ENCODE measurements at places on chromosomes 4 and X.

- DNase-seq, result no peak
Observed at GRCh38 chr4:92234393-92235176, 69.2 kb upstream of the GRID2 start.

DNA sequence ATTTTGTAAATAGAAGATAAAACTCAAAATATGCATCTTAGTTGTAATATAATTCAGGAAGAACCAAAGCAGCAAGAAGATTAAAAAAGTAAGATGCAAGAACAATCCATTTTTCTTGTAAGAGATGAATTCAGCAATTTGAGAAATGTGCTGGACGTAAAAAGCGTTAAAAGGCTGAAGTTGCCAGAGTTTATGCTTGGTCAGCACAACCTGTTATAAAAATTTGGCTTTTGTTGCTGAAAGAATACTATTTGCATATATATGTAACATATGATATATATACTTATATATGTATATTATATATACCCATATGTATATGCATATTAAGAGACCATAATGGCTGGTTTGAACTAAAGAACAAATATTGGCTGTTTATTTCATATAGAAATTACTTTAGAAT lies 449.6 kb upstream of the FAM241A start:
- no peak for DNase-seq

GRCh38 chr4:181525634-181526033 lies 717.6 kb upstream of the TENM3 start:
- DNase-seq, result no peak

- no peak for DNase-seq
Observed at GRCh38 chr4:171390626-171391025, 422.6 kb upstream of the GALNTL6 start.

DNA sequence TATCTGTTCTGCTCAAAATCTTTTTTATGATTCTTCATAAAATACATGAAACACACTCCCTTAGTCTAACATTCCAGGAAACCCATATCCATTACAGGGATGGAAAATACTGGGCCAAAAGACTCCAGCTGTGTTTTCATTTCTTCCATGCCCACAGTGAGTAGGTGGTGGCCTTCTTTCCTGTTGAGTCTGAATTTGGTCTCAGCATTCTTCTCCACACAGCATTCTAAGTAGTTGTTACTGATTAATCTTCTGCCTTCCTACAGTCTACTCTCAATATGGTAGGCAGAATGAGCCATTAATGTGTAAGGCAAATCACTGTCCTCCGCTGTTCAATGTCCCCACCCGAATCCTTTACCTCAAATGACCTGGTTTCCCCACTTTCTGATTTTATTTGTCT lies 370.6 kb upstream of the RPS6KA3 start:
- no peak for DNase-seq

GRCh38 chrX:8083286-8083685 lies 87.8 kb downstream of the VCX2 start:
- no peak for DNase-seq

GRCh38 chr4:81498046-81498445 lies 26.3 kb upstream of the RASGEF1B start:
- DNase-seq, result no peak
